ENCODE measurements at places on chromosomes 5 and 9.

GRCh38 chr5:65822710-65823109, 100.7 kb downstream of the NLN start:
- no peak for DNase-seq

- DNase-seq = no peak
Measured at GRCh38 chr9:136603901-136604814, 58.3 kb upstream of the NOTCH1 start.

DNA sequence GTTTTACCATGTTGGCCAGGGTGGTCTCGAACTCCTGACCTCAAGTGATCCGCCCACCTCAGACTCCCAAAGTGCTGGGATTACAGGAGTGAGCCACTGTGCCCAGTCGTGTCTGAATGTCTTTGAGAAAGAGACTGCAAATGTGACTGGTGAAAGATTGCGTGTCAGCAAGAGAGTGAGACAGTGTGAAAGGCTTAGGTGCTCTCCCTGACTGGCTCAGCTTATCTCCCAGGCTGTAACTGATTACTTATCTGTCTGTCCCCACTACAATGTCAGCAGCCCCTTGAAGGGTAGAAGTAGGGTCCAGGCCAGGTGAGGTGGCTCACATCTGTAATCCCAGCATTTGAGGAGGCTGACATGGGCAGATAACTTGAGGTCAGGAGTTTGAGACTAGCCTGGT, 3.4 kb upstream of the FGFR4 start:
- DNase-seq = no peak

DNA sequence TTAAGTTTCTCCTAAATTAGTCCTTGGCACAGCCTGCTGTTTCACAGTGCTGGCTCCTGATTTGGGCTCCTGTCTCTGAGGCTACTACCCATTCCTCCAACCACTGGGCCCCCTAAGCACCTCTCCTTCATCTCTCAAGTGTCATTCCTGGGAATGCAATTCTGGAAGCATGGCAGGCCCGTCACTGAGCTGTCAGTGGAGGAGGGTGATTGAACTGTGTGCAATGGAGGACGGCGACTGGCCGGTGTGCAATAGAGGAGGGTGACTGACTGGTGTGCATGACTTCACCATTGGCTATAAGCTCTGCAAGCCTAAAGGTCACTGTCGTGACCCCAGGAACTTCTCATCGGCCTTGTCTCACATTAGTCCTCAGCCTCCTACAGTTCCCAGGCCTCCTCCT, 12.4 kb upstream of the IL17B start:
- no peak for DNase-seq

DNA sequence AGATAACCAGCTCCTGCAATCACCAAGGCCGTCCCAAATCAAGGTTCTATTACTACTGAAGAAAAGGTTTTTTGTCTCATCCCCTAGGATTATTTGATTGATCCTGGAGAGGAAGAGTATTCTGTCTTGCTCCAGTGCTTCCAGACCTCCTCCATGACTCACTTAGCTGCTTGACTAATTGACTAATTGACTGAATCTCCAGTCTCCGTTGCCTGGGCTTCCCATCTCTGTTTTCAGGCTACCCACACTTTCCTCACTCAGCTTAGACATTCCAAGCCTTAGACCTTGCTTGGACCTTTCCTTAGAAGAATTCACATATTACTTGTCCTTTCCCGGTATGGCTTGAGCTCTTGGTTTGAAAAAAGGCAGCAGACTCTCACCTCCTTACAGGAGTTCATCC, 60.6 kb downstream of the FRMD3 start:
- no peak for DNase-seq

- no peak for DNase-seq
Measured at GRCh38 chr5:66741394-66741793, 145.2 kb downstream of the MAST4 start.

All from putamen (tissue), 1 donor.